Body of pancreas (tissue), 4 donors: ENCODE measurements at places on chromosomes 16 and 17.
A peak's percentile ranks its signal among the peaks of the same experiment; 100 is the strongest.

- H3K27ac ChIP-seq = no peak overlapping the region
- no peaks in the 10 kb centered on the region for H3K4me1 ChIP-seq
- H3K27me3 ChIP-seq = no peaks in the 10 kb centered on the region
These were observed 64.6 kb downstream of the RTN4RL1 start for GRCh38 chr17:1960545-1960912.

DNA sequence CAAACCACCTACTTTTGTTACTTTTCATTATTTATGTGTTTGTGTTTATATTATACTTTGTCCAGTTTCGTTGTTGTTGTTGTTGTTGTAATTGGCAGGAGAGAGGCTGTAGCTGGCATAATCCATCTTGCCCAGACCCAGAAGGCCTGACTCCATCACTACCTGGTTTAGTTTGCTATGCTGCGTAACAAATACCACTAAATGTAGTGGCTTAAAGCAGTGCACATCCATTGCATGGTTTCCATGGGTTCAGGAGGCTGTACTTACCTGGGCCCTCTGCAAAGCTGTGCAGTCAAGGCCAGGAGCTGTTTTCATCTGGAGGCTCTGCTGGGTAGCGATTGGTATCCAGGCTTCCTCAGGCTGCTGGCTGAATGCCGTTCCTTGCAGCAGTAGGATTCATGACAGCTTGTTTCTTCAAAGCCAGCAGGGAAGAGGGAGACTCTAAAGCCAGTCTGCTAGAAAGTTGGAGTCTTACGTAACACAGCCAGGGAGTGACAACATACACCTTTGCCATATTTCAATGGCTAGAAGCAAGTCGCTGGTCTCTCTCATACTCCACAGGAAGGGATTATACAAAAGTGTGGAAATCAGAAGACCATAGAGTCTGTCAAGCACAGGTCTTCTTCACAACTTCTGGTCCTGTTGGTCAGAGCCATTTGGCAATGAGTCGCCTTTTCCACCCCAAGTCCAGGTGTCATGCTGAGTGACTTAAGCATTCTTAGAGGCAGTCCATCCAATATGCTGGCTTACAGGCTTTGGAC is 41.1 kb downstream of the TNRC6C start:
- no peak overlapping the region for H3K4me3 ChIP-seq
- H3K27me3 ChIP-seq = no peaks in the 10 kb centered on the region
- no peaks in the 10 kb centered on the region for H3K36me3 ChIP-seq
- peaks cover 7% of the 10 kb centered on the region for H3K4me1 ChIP-seq
- no peak for DNase-seq

DNA sequence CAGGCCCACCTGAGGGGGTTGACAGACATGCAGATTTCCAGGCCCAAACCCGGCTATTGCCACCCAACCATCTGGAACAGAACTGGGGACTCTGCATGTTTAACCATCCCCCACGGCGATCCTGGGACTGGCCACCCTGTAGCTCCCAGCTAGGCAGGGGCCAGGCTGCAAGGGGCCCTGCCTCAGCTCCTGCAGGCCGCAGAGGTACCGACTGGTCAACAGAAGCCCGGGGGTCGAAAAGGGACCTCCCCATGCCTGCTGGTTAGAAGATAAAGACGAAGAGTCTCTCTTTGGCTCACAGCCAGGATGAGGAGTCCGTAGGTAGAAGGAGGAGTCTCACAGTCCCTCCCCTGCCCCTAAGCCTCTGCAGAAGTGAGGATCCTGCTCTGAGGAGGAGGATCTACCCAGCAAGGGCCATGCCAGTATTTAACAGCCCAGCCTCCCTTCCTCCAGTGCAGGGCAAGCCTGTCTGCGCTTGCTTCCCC is 223.4 kb upstream of the TNRC6C start:
- DNase-seq = no peak
- peaks cover 13% of the 10 kb centered on the region for H3K4me1 ChIP-seq
- no peak overlapping the region for H3K4me3 ChIP-seq
- no peaks in the 10 kb centered on the region for H3K36me3 ChIP-seq
- no peak overlapping the region for H3K27ac ChIP-seq

DNA sequence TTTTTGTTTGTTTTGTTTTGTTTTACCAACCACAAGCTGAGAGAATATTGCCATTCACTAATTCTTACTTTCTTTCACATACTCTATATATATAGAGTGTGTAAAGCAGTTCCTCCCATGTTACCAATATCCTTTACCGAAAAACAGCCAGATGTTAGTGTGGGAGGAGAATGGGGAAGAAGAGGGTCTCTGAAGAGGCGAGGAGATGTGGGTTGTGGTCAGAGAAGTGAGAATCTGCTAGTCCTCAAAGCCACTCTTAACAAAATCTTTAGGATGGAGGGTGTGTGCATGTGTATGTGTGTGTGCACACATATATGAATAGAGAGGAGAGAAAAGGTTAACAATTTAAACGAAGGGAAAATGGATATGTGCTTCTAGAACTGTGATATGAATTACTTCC is 80.6 kb downstream of the TUBD1 start:
- H3K4me3 ChIP-seq = no peak overlapping the region
- H3K27ac ChIP-seq = no peak overlapping the region
- no peak for DNase-seq
- no peaks in the 10 kb centered on the region for H3K27me3 ChIP-seq

DNA sequence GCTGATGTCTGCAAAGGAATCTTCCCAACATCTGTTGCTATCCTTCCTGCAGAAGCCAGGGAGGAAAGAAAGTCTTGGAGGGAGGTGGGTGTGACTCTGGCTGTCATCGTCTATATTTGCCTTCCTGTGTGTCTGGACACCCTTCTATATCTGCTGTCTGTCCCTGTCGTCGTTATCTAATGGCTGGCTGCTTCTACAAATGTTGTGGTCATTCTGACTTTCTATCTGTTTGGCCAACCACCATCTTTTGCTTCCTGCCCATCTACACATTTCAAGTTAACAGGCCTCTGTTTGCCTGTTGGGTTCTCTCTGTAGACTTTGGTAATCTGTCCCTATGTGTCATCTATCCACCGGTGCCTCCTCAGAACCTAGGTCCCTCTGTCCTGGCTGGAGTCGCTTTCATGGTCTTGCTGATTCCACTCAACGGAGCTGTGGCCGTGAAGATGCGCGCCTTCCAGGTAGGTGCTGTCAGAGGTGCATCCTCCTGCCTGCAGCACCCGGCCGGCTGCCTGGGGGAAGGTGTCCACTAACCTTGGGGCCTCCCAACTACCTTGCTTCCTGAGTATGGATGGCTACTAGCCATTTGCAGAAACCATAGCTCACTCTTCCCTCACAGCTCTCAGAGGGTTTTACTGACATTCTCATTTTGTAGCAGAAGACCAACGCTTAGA is 30.2 kb downstream of the ABCC3 start:
- H3K4me1 ChIP-seq = peaks cover 34% of the 10 kb centered on the region
- no peak overlapping the region for H3K4me3 ChIP-seq
- no peaks in the 10 kb centered on the region for H3K27me3 ChIP-seq
- H3K36me3 ChIP-seq = no peaks in the 10 kb centered on the region
- DNase-seq = no peak
- H3K27ac ChIP-seq = no peak overlapping the region

- H3K27ac ChIP-seq = no peak overlapping the region
- H3K4me3 ChIP-seq = no peak overlapping the region
- H3K36me3 ChIP-seq = no peaks in the 10 kb centered on the region
- no peaks in the 10 kb centered on the region for H3K27me3 ChIP-seq
These were observed 4.8 kb upstream of the ARL4D start for GRCh38 chr17:43393944-43394482.

- H3K4me1 ChIP-seq = peaks cover 10% of the 10 kb centered on the region
- no peaks in the 10 kb centered on the region for H3K36me3 ChIP-seq
- no peak overlapping the region for H3K27ac ChIP-seq
- DNase-seq = no peak
These were observed 340 bp upstream of the ENPP7 start for GRCh38 chr17:79730437-79730768.

GRCh38 chr16:87273471-87274030 is 43.6 kb downstream of the C16orf95 start:
- H3K27me3 ChIP-seq = no peaks in the 10 kb centered on the region
- H3K4me1 ChIP-seq = no peaks in the 10 kb centered on the region
- H3K36me3 ChIP-seq = no peaks in the 10 kb centered on the region
- H3K27ac ChIP-seq = no peak overlapping the region
- H3K4me3 ChIP-seq = no peak overlapping the region

DNA sequence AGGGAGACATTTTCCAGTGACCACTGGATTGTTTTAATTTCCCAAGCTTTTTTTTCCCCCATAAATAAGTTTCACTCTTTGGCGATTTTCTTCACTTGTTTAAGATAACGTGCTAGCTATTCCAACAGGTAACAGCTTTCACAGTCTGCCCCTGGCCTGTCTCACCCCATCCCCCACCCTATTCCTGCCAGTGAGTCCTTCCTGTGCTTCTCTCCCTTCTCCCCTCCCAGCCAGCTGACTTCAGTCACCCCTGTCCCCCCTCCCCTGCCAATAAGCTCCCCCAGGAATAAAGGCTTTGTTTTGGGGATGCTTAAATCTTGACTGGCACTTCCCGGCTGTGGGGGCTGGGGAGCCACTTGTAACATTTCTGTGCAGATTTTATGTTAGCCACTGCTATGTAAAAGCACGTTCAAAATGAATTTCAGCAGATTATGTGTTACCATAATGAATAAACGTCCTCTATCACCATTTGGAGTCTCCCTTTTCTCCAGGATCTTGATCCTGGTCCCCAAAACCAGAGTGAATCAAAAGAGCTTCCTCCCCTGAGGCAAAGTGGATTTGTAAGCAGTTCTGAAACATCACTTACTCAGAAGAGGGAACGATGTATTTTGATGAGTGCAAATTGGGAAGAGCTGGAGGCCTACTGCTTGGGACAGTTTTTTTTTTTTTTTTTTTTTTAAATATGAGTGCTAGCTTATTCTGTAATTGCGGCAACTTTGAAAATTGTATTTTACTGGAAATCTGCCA is 58.2 kb downstream of the IGF2BP1 start:
- no peak overlapping the region for H3K4me3 ChIP-seq
- DNase-seq = no peak
- H3K27ac ChIP-seq = no peak overlapping the region

DNA sequence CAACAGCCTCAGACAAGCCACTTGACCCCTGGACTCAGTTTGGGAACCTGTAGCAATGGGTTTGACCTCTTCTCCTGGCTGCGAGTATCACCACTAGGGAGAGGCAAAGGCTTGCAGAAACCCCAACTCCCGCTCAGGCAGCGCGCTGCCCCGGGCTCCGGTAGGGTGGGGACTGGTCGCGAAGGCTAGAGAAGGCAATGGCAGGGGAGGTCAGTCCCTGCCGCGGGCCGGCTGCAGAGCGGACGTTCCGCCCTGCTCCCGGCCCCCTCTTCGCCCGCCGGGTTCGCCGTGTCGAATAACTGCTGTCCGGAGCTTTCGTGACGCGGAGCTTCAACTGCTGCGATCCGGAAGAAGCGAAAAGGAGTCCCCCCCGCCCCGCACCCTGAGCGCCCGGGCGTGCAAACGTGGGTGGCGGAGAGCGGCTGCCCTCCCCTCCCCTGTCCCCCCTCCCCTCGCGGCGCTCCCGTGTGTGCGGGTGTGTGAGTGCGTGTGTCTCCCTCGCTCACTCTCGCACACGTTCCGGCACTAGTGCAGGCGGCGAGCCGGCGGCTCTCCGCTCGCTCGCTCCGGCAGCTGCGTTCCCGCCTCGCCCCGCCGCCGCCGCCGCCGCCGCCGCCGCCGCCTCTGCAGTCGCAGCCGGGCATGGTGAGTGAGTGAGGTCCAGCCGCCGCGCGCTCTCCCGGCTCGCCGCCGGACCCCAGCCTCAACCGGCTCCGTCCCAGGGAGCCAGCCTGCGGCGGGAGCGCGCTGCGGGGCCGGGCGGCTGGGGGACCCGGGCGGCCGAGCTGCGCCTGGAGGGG is 772 bp upstream of the SHISA6 start:
- no peak overlapping the region for H3K4me3 ChIP-seq
- peaks cover 13% of the 10 kb centered on the region for H3K4me1 ChIP-seq
- no peak overlapping the region for H3K27ac ChIP-seq
- DNase-seq = peak; percentile 18
- H3K36me3 ChIP-seq = no peaks in the 10 kb centered on the region

GRCh38 chr17:66447159-66447558 is 144.7 kb downstream of the PRKCA start:
- peaks cover 31% of the 10 kb centered on the region for H3K4me1 ChIP-seq
- no peaks in the 10 kb centered on the region for H3K36me3 ChIP-seq
- no peaks in the 10 kb centered on the region for H3K27me3 ChIP-seq
- no peak overlapping the region for H3K27ac ChIP-seq
- no peak overlapping the region for H3K4me3 ChIP-seq

GRCh38 chr17:50035421-50035879 is 20.5 kb upstream of the ITGA3 start:
- no peak overlapping the region for H3K4me3 ChIP-seq
- H3K27me3 ChIP-seq = no peaks in the 10 kb centered on the region
- no peaks in the 10 kb centered on the region for H3K36me3 ChIP-seq
- H3K27ac ChIP-seq = no peak overlapping the region
- DNase-seq = no peak

DNA sequence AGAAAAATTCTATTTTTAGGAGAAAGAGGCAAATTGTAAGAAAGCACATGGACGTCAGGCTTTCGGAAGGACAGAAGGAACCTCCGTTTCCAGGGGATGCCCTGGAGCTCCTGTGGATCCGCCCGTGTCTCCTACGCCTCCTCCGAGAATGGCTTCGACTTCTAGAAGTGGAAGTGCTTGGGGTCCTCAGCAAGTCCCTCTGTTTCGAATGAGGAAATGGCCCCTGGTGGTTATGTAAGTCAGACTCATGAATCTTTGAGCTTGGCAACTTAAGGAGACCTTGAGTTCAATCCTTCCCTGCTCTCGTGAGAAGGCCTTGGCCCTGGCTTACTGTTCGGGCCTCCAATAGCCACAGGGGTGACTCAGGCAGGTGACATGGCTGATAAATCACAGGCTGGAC is 38.9 kb downstream of the COX4I1 start:
- peaks cover 4% of the 10 kb centered on the region for H3K27me3 ChIP-seq
- no peak overlapping the region for H3K27ac ChIP-seq
- no peaks in the 10 kb centered on the region for H3K36me3 ChIP-seq
- no peaks in the 10 kb centered on the region for H3K4me1 ChIP-seq

DNA sequence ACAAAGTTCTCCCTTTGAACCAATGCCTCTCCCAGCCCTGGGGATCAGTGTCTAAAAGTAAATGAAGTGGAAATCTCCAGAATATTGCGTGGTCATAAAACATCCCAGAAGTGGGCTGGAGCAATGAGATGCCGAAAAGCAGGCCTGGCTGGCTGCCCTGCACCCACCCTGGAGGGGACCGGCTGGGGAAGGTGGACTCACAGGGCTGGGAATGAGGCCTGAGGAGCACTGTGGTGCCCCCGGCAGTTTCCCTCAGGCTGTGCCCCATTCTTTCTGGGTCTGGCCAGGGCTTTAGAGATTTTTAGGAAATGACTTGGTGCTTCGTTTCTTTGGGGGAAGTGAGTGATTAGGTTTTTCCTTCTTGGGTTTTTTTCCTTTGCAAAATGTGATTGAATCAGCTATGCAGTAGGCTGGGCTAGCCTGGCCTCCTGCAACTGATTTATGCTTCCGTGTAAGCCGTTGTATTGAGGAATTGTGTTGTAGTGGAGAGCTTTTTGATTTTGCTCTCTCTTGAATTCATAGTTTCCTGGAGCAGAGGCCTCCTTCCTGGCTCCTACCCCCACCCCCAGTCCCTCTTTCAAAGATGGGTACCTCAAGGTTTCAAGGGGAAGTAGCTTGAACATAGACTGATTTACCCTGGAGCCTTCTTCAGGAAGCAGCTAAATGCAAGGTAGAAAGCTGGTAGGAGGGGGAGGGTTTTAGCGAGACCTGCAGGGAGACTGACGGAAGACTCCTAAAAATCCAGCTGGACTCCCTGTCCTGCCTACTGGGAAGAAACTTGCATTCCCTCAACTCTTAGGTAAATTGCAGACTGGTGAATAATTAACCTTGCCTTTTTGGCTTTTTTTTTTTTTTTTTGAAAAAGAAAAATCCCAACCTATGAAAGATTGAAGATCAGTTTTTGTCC is 170.2 kb downstream of the RAB11FIP4 start:
- no peak for DNase-seq
- H3K27me3 ChIP-seq = no peaks in the 10 kb centered on the region
- H3K4me3 ChIP-seq = no peak overlapping the region
- peak overlapping the region; percentile 92 for H3K27ac ChIP-seq
